Stimulated activated CD4-positive, alpha-beta T cell treated with anti-CD3 and anti-CD28 coated beads, Interleukin-1b, Interleukin-23, amount 100 ng/mL, for 1 hour (primary cell): ENCODE measurements at places on chromosomes 1 and 21.
A peak's percentile ranks its signal among the peaks of the same experiment; 100 is the strongest.

DNA sequence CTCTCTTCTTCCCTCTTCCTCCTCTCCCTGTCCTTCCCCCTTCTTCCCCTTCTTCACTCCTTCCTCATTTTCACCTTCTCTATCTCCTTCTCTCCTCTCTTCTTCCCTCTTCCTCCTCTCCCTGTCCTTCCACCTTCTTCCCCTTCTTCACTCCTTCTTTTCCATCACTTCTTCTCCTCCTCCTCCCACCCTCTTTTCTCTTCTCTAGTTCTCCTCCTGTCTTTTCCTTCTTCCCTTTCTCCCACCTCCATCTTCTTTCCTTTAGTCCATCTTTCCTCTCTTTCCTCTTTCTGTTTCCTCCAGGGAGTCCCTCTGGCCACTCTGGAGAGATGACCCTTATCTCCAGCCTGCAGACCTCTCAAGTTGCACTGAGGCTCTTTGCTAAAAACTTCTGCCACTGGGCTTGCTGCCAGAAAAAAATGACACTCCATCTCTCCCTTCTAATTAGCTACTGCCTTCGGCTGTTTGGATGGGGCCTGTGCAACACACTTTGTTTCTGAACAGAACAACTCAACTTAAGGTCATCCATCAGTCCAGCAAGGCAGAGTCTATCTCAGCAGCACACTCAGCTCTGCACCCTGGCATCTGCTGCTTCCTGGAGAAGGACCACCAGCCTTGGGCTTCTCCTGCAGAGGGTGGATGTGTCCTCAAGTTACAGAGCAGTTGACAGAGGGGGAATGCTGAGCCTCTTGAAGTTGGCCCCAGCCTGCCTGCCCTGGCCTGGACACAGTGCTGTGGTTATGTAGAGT lies 538.8 kb downstream of the MATN1 start:
- DNase-seq = no peak

DNA sequence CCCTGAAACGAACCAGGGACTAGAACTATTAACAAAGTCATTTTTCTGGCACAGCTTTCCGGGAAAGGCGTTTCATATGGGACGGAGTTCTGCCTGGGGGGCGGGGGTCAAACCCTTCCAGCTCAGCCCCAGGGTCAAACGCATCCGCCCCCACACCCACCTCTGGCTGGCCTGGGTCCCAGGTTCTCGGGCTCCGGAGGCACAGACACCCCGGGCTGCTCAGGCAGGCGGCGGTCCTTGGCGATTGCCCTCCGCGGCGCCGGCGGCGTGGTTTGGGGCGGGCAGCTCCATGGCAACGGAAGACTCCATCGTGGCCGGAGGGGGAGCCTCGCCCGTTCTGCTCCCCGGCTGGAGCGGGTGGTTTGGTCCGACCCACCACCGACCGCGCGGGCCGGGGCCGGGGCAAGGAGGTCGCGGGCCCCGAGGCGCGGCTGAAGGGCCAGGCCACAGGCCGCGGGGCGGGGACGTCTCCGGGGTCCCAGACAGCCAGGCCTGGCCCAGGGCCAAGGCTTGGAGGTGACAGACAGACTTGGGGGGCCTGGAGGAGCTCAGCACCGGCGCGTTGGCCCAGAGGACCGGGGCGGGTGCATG lies at the start of gene CFAP74:
CFAP74 (minus strand) TSS at position 246 of the 591 bp plus-strand sequence. CDS start 12,830 bp downstream, outside the sequence.
- DNase-seq = no peak

DNA sequence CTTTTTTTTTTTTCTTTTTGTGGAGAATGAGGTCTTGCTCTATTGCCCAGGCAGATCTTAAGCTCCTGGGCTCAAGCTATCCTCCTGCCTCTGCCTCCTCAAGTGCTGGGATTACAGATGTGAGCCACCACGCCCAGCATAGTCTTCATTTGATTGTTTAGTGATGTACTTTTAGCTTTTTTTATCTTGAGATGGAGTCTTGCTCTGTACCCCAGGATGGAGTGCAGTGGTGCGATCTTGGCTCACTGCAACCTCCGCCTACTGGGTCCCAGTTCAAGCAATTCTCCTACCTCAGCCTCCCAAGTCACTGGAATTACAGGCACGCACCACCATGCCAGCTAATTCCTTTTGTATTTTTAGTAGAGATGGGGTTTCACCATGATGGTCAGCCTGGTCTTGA lies 24.0 kb upstream of the LRRC3 start:
- no peak for DNase-seq

- DNase-seq = no peak
These were observed 61.6 kb downstream of the SELENOF start for GRCh38 chr1:86852289-86852688.

GRCh38 chr21:26131554-26131953 lies 39.0 kb downstream of the APP start:
- no peak for DNase-seq

GRCh38 chr1:1858382-1859086 lies 32.4 kb downstream of the GNB1 start:
- no peak for DNase-seq

DNA sequence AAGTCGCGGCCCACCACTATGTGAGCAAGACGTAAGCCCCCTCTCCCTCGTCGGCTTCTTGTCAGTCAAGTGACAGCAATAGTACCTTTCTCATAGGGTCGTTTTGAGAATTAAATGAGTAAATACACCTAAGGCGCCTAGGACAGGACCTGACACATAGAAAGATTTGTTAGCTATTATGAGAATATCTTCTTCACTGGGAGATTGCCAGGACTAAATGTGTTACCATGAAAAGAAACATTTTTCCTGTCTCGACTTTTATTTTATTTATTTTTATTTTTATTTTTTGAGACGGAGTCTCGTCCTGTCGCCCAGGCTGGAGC lies 798 bp downstream of the PMF1 start:
- no peak for DNase-seq

GRCh38 chr1:218964471-218965185 lies 209.1 kb upstream of the LYPLAL1 start:
- no peak for DNase-seq

GRCh38 chr1:28887419-28887834 lies 26.9 kb upstream of the EPB41 start:
- peak; percentile 38 for DNase-seq

GRCh38 chr1:87951852-87952251 lies 623.2 kb downstream of the LMO4 start:
- no peak for DNase-seq

- DNase-seq = no peak
These were observed 2.7 kb downstream of the MOB3C start for GRCh38 chr1:46613661-46614603.

DNA sequence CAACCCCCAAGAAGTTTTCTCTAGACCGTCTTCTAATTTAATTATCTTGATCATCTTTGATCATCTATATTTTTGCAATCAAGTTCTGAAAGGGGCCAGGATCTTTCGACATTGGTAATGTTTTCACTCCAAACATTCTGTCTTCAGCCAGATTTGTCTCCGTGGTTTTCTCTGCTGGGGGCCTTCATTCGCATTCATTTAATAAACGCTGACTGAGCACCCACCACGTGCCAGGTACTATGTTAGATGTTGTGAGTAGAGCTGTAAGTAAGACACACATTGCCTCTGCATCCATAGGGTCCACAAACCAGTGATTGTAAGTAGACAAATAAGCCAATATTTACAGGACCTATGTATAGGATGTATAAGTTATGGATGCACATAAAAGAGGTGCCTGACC lies 134.5 kb upstream of the MROH9 start:
- DNase-seq = no peak

GRCh38 chr1:185477638-185478580 lies 160.9 kb upstream of the IVNS1ABP start:
- no peak for DNase-seq

DNA sequence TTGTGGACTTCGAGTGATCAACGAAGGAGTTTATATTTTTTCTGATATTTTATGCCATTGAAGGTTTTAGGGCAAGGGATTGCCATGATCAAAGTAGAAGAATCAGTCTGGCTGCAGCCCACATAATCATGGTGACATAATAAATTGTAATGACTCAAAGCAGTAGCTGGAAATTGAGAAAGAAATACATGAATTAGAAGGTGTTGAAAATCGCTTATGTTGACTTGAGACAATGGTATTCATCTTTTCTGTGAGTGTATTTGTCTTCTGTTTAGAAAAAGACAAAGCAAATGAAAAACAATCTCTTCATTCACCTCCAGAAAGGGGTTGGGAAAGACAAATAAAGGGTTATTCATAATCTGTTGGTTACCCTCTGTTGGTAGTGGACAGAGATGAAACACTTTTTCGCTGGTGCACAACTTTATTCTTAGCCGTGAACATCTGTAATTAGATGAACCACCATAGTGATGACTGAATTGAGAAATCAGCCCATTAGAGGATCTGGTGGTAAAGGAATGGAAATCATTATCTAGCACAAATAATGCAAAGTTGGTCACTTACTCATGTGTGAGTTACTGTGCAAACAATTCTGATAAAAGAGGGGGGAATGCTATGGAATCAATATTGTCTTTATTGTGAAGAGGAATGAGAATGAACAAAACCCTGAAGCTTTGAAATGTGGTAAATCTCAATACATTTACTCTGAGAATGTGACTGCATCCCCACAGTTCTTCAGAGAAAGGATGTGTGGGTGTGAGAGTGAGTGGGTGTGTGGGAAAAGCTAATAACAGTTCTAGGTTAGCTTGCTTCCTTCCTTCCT lies 121.8 kb downstream of the NTNG1 start:
- DNase-seq = no peak

DNA sequence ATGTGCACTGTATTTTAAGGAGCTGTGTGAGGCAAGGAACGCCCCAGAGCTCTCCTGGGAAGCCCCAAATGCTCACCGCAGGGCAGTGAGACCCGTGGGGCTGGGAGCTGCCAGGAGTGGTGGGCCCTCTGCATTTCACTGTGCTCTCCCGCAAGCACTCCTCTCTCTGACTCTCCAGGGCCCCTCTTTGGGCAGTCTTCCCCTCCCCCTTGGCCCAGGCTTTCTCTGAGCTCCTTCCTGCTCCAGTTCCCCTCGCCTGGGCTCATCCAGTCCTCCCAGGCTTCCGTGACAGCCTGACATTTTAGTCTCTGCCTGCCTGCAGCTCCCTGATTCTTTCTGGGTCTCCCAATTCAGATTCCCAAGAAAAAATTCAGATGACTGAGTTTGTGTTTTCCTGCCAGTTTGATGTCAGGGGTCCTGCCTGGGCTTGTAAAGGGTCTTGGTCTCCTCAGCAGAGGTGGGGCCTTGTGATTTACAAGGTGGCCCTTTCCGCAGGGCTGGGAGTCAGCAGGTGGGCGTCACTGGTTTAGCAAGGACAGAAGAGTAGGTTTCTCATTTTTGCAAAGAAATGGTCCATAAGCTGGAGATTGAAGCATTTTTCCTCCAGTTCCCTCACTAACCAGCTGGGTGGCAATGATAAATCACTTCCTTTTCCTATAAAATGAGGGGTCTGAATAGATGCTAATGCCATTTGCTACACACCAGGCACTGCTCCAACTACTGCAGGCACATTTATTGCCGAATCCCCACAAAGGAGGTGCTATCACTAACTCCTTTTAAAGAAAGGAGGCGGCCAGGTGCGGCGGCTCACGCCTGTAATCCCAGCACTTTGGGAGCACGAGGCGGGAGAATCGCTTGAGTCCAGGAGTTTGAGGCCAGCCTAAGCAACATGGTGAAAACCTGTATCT lies 1.9 kb upstream of the CA6 start:
- DNase-seq = no peak

DNA sequence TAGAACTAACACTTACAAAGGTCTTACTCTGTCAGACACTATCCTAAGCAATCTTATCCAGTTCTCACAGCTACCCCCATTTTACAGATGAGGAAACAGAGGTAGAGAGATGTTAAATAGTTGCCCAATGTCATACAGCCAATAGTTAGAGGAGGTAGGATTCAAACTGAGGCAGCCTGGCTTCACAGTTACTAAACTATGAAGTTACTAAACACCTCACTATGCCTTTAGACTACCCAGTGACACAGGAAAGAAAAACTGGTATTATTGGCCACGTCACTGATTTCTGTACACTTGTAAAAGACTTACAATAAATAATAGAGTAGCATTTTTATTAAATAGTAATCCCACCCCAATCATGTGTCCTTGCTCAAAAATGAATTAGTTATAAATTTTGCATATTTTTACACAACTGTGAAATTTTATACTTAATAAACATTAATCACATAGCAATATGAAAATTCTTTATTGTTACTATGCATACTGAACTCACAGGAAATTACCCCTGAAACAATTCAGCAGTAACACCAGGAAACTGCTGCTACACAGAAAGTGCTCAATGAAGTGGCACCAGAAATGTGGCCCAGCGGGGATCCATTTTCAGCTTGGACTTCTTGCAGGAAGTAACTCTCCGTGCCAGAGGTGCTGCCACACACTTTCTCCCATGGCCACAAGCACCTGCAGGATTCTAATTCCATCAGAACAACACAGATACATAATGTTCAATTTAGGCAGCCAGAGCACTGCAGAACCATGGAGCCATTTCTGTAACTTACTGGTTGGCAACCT lies 69.4 kb downstream of the VAV3 start:
- no peak for DNase-seq

- no peak for DNase-seq
These were observed 91.1 kb upstream of the RAB3GAP2 start for GRCh38 chr1:220363196-220363837.

GRCh38 chr1:160675641-160676410 lies 29.0 kb upstream of the SLAMF1 start:
- DNase-seq = peak; percentile 50

DNA sequence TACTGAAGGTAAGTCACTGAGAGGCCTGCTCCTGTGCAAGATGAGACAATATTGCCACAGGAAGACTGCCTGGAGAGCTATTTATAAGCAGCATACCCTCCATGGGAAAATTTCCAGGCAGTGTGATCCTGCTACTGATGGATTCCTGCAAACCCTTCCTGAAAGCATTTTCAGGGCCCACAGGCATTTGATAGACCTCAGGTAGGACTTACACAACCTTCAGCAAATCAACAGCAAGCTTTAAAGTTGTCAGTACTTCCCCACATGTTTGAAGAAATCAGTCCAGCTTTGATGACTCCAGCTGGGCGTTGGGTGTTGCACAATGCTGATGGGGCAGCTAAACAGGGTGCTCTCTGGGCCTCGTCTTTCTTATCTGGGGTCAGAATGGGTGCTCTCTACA lies 108.8 kb downstream of the PLXNA2 start:
- no peak for DNase-seq

- DNase-seq = no peak
These were observed 492.0 kb upstream of the RUNX1 start for GRCh38 chr21:35540950-35541638.

- no peak for DNase-seq
These were observed 18.5 kb downstream of the SLC66A1 start for GRCh38 chr1:19330449-19331135.

DNA sequence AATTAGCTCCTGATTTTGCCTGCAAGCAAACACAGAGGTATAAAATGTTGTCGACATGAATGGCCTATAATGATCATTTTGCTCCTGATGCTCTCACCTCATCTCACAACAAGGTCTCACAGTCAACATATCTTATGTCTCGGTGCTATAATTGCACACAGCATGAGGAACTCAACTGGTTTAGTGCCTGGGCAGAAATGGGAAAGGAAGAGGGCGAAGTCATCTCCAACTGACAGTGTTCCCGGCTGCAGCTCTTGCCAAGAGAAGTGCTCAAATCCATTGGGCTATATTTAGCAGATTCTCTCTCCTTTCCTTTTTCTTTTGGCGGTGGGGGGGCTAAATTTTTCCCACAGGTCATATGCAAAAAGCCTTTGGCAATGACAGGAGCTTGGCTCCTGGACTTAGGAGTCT lies 53.0 kb downstream of the SLC45A1 start:
- no peak for DNase-seq
